ENCODE measurements at places on chromosomes 13 and 19.
A peak's percentile ranks its signal among the peaks of the same experiment; 100 is the strongest.

- no peak for DNase-seq
Observed at GRCh38 chr13:43200736-43201135, 177.3 kb downstream of the DNAJC15 start.

- no peak for DNase-seq
Observed at GRCh38 chr13:95924389-95924994, 128.7 kb downstream of the UGGT2 start.

GRCh38 chr13:78572459-78572858 is 30.9 kb downstream of the POU4F1 start:
- no peak for DNase-seq

- DNase-seq: no peak
Observed at GRCh38 chr19:27720155-27720554, 1492.8 kb downstream of the UQCRFS1 start.

GRCh38 chr19:916645-917322 is 349 bp upstream of the KISS1R start:
- DNase-seq: peak; percentile 55

DNA sequence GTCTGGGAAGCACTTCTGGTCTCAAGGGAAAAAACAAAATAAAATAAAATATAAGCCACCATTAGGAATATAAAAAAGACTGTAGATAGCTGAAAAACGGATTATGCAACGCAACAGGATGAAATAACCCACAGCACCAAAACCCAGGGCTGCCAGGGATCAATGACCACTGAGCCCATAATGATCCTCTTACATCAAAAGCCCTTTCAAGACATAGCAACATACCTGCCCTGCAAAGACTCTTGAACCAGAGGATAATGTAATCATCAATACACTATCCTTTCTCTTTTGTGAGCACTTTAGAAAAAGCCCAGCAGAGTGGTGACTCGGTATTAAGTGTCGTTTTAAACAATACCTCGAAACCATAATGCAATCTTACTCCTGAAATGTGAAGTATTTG is 235.0 kb upstream of the SOX21 start:
- DNase-seq: no peak

GRCh38 chr13:72643311-72643989 is 84.0 kb downstream of the MZT1 start:
- peak; percentile 49 for DNase-seq

GRCh38 chr13:31100721-31101120 is 61.0 kb downstream of the HSPH1 start:
- DNase-seq: no peak

DNA sequence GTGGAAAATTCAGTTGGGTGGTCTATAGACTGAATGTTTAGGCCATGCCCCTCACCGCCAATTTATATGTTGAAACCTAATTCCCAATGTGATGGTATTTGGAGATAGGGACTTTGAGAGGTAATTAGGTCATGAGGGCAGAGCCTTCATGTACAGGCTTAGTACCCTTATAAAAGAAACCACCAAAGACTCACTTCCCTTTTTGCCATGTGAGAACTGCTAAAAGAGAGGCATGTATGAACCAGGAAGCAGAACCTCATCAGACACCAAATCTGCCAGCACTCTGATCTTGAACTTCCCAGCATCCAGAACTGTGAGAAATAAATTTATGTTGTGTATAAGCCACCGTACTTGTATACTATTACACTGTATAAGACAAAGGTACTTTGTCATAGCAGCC is 40.6 kb downstream of the UQCRFS1 start:
- no peak for DNase-seq

DNA sequence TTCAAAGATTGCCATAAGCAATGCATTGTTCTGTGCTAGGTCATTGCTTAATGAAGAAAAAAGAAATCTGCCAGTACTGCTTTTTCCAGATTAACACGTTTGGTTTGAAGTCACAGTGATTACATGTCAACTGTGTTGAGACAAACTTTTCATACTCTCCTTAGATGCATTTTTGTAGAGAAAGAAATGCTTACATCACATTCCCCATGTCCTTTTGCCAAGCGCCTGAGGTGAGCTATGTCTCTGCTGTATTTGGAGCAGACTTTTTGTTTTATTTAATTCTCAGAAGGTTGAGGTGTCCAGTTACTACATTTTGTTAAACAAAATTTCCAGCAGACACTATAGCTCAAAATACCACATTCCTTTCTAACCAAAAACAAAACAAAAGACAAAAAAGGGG is 16.2 kb downstream of the LACC1 start:
- no peak for DNase-seq

- no peak for DNase-seq
Observed at GRCh38 chr19:33905937-33906577, 109.4 kb downstream of the KCTD15 start.

DNA sequence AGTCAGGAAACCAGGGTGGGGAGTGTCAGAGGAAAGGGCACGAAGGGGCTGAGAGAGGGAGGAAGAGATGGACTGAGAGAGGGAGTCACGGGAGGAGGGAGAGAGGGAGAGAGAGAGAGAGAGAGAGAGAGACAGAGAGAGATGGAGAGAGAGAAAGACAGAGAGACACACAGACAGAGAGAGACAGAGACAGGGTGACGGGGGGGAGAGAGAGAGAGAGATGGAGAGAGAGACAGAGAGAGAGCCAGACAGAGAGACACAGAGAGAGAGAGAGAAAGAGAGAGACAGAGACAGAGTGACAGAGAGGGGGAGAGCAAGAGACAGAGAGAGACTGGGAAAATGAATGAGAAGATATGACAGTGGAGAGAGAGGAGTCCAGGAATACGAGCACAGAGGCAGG is 494 bp upstream of the KLK14 start:
- no peak for DNase-seq

GRCh38 chr19:46821512-46822409 is 28.9 kb downstream of the AP2S1 start:
- peak; percentile 35 for DNase-seq

DNA sequence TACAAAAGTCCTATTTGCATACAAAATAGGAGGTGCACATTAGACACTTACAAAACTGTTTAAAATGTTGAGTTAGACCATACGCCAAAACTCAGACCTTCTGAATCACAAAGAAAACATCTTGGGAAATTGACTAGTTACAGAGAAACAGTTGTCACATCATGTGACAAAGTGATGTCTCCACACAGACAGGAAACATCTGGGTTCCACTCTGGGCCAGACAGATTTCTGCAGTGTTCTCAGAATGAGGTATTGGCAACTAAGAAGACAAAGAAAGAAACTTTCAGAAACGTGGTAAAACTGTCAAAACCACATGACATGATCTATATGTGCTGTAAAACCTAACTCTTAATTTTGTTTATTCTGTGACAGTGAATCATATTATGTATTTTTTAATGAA is 6.7 kb downstream of the ZNF793 start:
- no peak for DNase-seq

DNA sequence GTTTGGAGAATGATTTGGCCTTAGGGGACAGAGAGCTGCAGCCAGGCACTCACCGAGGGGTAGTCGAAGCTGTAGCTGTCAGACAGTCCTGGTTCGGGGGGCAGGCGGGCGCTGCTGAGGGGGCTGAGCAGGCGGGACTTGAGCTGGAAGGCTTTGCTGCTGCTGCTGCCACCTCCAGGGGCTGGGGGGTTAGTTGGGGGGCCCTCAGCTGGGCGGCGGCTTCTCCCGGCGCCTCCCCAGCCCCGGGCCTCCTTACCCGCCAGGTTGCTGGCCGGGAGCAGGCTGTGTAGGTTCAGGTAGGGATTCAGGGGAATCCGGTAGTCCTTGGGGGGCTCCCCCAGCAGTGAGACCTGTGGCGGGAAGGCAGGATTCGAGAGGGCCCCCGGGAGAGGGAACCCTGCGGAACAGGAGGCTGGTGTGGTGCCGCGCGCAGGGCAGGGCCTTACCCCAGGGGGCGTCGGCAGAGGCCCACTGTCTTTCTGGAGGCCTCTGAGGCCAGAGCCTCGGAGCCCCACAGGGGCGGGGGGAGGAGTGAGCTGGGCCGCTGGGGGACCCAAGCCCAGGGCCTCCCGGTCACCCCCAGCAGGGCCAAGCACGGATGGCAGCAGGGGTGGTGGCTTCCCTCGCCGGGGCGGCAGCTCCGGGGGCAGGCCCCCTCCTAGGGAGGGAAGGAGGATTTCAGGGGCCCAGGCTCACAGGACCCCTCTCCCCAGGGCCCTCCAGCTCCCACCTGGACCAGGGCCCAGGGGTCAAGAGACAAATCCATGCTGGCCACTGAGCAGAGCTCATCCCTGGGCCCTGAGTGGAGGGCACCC is 5.0 kb upstream of the FDX2 start:
- no peak for DNase-seq

GRCh38 chr19:38502410-38503076 is 69.1 kb downstream of the RYR1 start:
- DNase-seq: no peak

DNA sequence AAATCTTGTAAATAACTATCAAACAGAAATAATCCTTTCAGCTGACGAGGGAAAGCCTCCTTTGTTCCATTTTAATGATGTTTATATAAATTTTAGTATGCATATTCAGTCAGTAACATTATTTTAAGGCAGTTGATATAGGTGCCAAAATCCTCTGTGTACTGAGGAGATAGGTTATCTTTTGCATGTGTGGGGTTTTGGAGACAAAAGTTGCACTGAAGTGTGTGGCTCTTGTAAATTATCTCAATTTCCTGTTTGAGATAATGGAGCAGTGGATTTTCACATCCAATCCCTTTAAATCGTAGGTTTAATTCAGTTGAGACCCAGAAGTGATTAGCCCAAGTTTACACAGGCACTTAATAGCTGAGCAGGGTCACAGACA is 106.6 kb downstream of the RGCC start:
- DNase-seq: no peak

GRCh38 chr19:42422092-42422900 is 4.9 kb downstream of the LIPE start:
- no peak for DNase-seq

- no peak for DNase-seq
Observed at GRCh38 chr13:102039264-102039663, 362.6 kb downstream of the FGF14 start.

DNA sequence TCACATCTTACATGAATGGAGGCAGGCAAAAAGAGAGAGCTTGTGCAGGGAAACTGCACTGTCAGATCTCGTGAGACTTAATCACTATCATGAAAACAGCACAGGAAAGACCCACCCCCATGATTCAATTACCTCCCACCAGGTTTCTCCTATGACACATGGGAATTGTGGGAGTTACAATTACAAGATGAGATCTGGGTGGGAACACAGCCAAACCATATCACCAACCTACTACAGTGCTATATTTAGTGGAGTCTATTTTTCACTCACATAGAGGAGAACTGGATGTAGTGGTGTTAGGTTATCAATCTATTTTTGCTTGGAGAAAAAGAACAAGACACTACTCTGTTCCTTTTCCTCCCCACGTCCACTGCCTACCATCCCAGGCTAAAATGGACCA is 276.6 kb downstream of the KCTD12 start:
- no peak for DNase-seq

DNA sequence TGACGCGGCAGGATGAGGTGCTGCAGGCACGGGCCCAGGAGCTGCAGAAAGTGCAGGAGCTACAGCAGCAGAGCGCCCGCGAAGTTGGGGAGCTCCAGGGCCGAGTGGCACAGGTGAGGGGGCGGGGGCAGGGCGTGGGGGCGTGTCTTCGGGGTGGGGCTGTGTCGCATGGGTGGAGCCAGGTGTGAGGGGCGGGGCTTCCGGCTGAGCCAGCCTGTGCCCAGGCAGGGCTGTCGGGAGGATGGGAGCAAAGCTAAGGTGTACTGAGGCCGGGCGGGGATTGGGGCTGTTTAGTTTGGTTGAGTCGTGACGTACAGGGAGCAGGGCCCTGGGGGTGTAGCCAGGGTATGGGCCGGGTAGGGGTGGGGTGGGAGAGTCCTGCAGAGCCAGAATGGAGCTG is 62.3 kb downstream of the KCNC3 start:
- peak; percentile 11 for DNase-seq

GRCh38 chr13:95087746-95088305 is 213.4 kb downstream of the ABCC4 start:
- no peak for DNase-seq

GRCh38 chr19:53881482-53882390 is at the start of gene PRKCG:
PRKCG (plus strand) TSS chr19:53882197; CDS start chr19:53882495, 298 bp downstream.
- DNase-seq: peak; percentile 47

DNA sequence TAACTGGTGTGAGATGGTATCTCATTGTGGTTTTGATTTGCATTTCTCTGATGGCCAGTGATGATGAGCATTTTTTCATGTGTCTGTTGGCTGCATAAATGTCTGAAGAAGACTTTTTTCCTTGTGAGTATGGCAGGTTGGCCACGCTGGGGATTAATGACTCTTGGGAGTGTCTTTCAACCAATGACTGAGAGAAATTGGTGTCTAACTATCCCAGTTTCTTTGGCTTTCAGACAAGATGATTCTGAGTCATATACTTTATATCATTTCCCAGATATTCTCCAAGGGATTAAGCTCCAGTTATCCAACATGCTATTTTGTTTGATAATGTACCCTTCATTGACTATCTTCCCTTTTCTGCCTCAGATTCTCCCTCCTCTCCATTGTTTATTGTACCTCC is 35.5 kb upstream of the CSNK1A1L start:
- no peak for DNase-seq
